SJSA1 (cell line): ENCODE measurements at places on chromosomes 2 and 18. TPM values are rescaled to one million over a fixed set of nuclear protein-coding genes. Genes with fewer than 3 reads are reported as not detected.

- H3K36me3 ChIP-seq, result no peaks in the 10 kb centered on the region
- no peaks in the 10 kb centered on the region for H3K4me1 ChIP-seq
- no peak for DNase-seq
These were observed 866.6 kb downstream of the CPS1 start for GRCh38 chr2:211423018-211423417.

DNA sequence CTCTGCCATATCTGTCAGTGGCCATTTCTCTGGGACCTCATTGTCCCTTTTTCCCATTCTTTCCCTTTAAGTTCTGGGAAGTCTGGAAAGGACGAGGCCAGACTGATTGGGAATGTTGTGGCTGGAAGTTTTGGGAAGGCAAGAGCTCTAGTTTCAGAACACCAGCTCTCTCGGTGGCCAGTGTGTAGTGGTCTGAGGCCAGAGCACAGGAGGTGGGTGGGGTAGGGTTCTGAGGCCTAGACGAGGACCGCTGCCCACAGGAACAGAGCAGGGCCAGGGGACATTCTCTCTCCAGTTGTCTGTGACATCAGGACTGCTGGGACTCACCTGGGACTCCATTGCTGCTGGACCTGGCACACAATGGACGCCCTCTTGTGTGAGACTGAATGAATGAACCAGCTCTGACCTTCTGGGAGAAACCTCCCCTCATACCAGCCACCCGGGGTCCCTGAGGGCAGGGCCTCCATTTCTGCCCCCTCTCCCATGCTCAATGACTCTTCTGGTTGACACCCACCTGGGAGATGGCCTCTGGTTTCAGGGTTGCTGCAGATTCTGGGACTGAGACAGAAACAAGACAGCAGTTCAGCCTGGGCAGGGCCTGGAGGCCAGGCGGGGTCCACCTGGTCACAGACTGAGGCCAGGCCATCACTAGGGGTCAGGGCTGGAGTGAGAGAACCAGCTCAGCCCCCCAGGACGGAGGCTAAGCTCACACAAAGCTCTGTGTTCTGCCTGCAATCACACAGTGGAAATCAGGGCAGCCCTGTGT, 8.4 kb upstream of the NPPC start:
- H3K4me3 ChIP-seq, result no peak overlapping the region
- no peak for DNase-seq
- H3K27me3 ChIP-seq, result peaks cover 2% of the 10 kb centered on the region; the same call in 1 of the 2 replicates
- H3K4me1 ChIP-seq, result no peaks in the 10 kb centered on the region
- no peaks in the 10 kb centered on the region for H3K36me3 ChIP-seq
- no peak overlapping the region for H3K27ac ChIP-seq

GRCh38 chr2:234091883-234092282, 41.4 kb downstream of the SPP2 start:
- no peaks in the 10 kb centered on the region for H3K4me1 ChIP-seq
- H3K27ac ChIP-seq, result no peak overlapping the region
- no peak for DNase-seq
- no peaks in the 10 kb centered on the region for H3K27me3 ChIP-seq
- no peaks in the 10 kb centered on the region for H3K36me3 ChIP-seq
- no peak overlapping the region for H3K4me3 ChIP-seq

- no peak overlapping the region for H3K27ac ChIP-seq
- peaks cover 5% of the 10 kb centered on the region; the same call in 1 of the 2 replicates for H3K36me3 ChIP-seq
- DNase-seq, result no peak
These were observed 125.8 kb downstream of the CABLES1 start for GRCh38 chr18:23260926-23261590.

DNA sequence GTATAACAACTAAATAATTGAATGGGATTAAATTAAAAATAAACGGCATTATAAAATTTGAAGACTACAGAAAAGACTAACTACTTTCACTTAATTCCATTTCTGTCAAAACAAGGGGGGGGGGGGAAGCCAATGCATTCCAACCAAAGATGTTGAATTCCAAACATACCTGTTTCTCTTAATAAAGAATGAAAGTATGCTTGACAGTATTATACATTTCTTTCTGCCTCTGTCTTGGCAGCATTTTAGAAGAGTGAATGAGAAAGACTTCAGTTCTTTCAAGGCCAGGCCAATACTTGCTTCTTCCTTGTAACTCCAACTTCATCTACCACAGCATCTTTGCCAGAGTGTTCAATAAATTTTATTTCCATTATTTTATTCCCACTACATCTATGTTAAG, 65.9 kb downstream of the PDE11A start:
- H3K36me3 ChIP-seq, result no peaks in the 10 kb centered on the region
- no peaks in the 10 kb centered on the region for H3K27me3 ChIP-seq
- H3K4me1 ChIP-seq, result peaks cover 7% of the 10 kb centered on the region; the same call in 1 of the 2 replicates
- no peak overlapping the region for H3K27ac ChIP-seq
- DNase-seq, result no peak

- no peaks in the 10 kb centered on the region for H3K36me3 ChIP-seq
- DNase-seq, result no peak
- no peak overlapping the region for H3K4me3 ChIP-seq
- H3K4me1 ChIP-seq, result no peaks in the 10 kb centered on the region
These were observed 1.1 kb upstream of the LINC00305 start for GRCh38 chr18:64149916-64150438.

GRCh38 chr18:55778788-55779690, 191.0 kb upstream of the TCF4 start:
- no peaks in the 10 kb centered on the region for H3K27me3 ChIP-seq
- no peak for DNase-seq

DNA sequence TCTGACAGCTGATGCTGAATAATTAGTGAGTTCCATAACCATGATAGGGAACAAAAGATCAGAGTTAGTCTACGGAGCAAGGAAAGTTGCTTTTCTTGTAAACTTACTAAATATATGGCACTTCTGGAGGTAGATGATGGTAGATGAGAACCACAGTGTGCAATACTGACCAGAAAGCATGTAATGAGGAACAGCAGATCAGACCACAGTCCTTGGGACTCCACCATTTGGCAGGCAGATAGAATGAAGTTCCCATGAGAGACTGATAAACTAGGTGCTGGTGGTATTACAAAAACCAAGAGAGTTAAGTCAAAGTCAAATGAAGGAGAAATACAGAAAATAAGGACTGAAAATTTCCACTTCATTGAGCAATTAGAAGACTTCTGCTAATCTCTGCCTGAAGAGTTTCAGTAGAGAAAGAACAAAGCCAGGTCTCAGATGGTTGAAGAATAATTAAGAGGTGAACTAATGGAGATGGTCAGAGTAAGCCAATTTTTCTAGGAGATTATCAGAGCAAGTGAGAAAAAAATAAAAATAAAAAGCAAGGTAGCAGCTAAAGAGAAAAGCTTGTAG, 10.4 kb downstream of the CERKL start:
- H3K36me3 ChIP-seq, result no peaks in the 10 kb centered on the region
- H3K27me3 ChIP-seq, result no peaks in the 10 kb centered on the region; the same call in 1 of the 2 replicates
- DNase-seq, result no peak
- H3K4me1 ChIP-seq, result no peaks in the 10 kb centered on the region

DNA sequence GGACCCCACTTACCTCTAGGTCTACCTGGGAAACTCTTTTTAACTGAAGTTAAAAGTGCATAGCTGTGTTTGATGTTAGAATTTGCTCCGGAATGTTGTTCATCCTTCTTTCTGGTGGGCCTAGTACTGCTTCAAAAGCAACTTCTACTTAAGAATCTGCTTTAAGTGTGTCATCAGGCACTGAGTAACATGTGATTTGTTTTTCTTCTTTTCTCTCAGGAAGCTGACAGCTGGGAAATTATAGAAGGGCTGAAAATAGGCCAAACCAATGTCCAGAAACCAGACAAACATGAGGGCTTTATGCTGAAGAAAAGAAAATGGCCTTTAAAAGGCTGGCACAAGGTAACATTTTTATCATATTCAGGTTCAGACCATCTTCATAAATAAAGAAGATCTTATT, 122.9 kb downstream of the PRKRA start:
- H3K27me3 ChIP-seq, result no peaks in the 10 kb centered on the region
- no peaks in the 10 kb centered on the region for H3K36me3 ChIP-seq
- DNase-seq, result no peak

DNA sequence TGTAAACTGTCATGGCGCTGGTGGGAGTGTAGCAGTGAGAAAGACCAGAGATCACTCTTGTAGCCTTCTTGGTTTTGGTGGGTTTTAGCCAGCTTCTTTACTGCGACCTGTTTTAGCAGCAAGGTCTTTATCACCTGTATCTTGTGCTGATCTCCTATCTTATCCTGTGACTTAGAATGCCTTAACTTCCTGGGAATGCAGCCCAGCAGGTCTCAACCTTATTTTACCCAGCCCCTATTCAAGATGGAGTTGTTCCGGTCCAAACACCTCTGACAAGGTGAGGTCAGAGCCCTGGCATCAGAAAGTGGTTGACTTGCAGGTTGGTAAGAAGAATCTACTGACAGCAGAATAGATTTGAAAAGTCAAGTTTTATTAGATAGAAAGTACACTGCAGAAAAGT, 55.0 kb upstream of the MSH6 start:
- no peak for DNase-seq
- H3K4me1 ChIP-seq, result no peaks in the 10 kb centered on the region
- H3K27me3 ChIP-seq, result no peaks in the 10 kb centered on the region
- H3K27ac ChIP-seq, result no peak overlapping the region
- no peak overlapping the region for H3K4me3 ChIP-seq

The CNDP1 gene
- total RNA-seq, result not detected in 2 replicates

The COX7A2L gene
- total RNA-seq, result 254 and 269 TPM in 2 replicates

The HOXD12 gene
- total RNA-seq, result 0.13 TPM in 1 of 2 replicates, not detected in the other

The ALLC gene
- not detected in 2 replicates for total RNA-seq

The GALNT5 gene
- total RNA-seq, result 1.7 and 2.7 TPM in 2 replicates
